ENCODE measurements at places on chromosomes 12 and 14.

DNA sequence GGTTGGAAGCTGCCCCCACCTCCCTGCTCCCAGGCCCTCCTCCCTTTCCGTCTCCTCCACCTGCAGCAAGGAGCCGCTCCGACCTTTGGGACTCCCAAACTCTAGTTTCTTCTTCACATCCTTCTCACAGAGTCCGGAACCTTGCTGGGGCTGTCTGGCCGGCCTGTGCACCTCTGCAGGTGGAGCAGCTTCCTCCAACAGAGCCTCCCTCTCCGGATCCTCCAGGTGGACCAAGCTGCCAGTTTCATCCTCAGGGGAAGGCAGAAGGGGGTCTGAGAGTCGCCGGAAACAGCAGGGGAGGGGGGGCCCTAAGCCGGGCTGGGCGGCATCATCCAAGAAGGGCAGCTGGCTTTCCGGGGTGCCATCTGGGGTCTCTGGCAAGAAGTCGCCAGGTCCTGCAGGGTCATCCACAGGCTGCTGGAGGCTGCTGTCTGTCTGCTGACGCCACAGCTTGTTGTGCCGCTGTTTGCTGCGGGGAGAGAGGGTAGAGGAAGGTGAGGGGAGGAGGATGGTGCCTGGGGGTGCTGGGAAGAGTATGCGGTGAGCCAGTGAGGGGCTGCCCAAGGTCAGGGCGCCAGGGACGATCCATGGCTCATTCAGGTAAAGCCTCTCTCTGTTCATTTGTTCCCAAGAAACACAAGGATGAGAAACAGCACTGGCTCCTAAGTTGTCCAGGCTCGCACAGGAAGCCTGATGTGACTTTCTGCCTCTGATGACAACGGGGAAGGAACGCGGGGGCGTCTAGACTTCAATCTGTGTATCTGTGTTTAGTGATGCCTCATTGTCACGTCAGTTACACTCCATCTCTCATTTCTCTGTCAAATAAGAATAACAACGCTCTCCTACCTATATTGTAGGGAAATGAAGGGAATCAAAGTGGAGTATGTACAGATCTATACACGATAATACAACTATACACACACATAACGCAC is 61.3 kb upstream of the CORO1C start:
- no peak for DNase-seq

- no peak for DNase-seq
These were observed 450 bp downstream of the PRKAB1 start for GRCh38 chr12:119668324-119668841.

DNA sequence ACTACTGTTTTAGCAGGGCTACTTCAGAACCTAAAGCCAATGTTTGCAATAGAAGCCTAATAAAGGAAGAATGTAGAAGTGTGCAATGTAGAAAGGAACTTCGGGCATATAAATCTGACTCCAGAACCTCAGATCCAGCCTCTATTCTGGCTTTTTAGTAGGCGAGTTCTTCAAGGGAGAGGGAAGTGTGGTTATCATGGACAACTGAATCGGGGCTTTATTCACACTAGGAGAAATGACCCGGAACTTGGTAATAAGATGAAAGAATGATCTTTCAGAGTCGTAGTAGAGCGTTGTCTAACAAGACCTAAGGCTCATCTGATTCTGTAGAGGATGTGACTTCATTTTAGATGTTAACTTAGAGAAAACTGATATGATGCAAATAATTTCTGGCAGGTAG is 72.9 kb downstream of the CRADD start:
- DNase-seq, result no peak

DNA sequence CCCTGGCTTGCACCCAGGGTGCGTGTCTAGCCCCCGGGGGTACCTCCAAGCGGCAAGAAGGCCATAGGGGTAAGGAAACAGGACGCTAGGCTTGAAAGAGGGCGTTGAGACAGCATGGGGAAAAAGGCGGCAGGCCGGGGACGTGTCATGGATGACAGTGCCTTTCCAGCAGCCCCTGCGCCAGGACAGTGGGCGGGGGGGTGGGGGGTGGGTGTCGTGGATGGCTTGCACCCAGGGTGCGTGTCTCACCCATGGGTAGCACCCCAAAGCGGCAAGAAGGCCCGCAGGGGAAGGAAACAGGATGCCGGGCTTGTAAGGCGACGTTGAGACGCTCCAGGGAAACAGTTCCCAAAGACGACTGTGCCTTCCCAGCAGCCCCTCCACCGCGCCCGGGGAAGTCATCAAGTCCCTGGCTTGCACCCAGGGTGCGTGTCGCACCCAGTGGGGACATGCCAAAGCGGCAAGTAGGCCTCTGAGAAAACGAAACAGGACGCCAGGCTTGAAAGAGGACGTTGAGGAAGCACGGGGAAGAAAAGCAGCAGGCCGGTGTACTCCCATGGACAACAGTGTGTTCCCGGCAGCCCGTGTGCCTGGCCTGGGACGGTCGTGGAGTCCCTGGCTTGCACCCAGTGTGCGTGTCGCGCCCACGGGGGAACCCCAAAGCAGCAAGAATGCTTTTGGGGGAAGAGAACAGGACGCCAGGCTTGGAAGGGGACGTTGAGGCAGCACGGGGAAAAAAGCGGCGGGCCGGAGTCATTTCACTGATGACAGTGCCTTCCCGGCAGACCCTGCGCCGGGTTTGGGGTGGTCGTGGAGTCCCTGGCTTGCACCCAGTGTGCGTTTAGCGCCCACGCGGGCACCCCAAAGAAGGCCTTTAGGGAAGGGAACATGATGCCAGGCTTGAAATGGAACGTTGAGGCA is 163.5 kb upstream of the ALG10B start:
- no peak for DNase-seq

DNA sequence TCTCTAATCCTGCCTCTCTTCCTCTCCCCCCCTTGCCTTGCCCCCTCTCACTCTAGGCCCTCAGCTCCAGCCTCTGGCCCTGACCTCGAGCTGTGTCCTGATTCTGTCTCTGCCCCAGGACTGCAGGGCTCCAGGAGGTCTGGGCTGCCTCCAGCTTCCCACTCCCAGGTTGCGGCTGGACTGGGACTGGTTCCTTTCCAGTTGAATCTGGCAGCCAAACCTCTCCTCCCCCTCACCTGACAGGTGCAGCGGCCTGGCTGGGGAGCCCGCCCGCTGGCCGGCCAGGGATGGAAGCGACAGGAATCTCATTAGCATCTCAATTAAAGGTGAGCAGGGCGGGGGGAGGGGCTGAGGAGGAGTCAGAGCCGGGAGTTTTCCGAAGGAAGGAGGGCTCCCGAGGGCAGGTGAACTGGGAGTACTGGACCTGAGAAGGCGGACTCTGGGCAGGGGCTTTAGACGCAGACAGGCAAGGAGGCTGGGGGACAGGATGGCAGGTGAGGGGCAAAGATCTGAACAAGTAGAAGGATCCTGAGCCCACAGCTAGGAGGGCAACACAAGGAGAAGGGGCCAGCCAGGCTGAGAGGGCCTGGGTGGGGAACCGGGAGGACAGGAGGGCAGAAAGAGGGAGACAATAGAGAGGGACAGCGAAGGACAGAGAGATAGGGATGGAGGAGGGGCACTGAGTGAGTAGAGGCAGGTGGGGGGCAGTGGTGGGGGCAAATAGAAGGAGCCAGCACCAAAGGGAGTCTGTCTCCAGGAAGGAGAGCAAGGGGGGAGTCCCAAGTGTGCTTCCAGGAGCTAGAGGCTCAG is at the start of gene SCNN1A:
Gene SCNN1A, minus strand, starts transcription at position 295 of the 810 bp plus-strand sequence. CDS start 780 bp downstream, outside the sequence.
- no peak for DNase-seq

DNA sequence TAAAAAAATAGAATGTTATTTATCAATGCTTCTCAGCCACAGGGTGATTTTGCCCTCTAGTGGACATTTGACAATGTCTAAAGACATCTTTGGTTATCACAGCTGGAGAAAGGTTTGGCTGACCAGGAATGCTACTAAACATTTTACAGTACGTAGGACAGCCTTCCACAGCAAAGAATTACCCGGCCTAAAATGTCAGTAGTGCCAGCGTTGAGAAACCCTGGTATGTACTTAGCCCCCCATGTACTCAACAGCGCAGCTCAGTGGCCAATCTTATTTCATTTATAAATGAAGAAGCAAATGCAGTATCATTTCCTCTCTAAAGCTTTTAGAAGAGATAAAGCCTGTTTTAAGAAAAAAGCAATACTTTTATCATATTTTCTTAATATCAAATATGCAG is 5.8 kb downstream of the MARK3 start:
- DNase-seq, result peak; percentile 44

DNA sequence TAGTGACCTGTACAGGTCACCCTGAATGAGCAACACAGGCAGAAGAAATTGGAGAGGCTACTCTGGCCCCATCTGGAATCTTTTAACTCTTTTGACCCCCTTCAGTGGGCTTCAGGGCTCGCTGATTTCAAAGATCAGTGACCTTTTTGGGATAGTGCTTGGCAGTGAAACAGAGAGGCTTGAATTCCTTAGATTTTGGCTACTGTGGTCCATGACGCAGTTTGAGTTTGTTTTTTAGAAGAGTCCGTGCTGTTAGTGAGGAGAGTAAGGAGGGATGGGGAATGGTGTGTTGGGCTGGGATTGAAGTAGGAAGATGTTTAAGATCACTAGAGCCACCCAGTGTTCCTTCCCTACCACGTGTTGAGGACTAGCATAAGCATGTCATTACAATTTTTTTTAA is 16.5 kb downstream of the TMEM30B start:
- DNase-seq, result no peak

GRCh38 chr12:111361717-111362576 is 6.9 kb downstream of the PHETA1 start:
- no peak for DNase-seq

GRCh38 chr12:108268397-108268796 is 70.7 kb downstream of the CMKLR1 start:
- DNase-seq, result no peak

GRCh38 chr12:120224304-120225199 is 23.6 kb upstream of the RPLP0 start:
- DNase-seq, result no peak

GRCh38 chr12:100995201-100995600 is 200.6 kb downstream of the ANO4 start:
- no peak for DNase-seq

DNA sequence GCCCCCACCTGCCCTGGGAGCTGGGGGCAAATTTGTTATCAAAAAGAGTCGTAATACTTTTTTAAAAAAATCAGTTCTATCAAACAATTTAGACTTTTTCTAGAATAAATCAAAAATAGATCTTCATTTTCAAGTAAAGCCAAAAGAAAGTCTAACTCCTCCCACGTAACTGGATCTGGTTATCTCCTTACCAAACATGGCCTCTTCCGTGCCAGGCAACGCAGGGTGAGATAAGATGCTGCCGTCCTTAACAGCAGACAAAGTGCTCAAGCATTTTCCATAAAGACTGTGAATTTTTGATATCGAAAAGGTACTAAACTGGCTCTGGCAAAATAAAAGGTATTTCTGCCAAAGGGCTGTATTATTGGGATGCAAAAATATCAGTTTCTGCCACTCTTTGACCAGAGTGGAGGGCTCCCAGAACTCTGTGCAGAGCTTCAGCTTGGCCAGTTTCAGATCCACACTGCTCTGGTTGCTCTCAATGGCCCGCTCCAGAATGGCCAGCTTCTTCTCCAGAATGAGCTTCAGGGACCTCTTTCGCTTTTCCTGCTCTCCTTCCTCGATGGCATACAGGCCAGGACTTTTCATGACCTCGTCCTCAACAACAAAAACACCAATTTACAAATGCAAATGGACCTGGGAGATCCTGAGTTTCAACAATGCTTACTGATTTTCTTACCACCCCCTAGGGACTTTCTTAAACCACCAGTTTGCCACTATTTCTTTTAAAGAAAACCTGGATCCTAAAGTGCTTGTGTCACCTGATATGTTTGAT is 29.0 kb downstream of the NRDE2 start:
- no peak for DNase-seq

DNA sequence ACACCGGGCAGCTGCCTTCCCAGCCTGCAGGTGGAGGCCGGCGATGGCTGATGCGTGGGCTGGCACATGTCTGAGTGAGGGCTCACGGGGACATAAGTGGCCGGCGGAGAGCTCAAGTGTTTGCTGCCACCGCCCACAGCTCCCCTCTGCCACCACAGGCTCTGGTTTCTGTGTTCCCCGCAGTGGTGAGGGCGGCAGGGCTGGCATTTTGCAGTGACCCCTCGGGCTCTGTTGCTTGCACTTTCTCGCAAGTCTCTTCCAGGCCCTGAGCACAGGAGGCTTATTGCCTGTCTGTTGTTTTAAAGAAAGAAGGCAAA is 271.0 kb upstream of the RTL1 start:
- no peak for DNase-seq

GRCh38 chr14:24986206-24986893 is 63.6 kb downstream of the STXBP6 start:
- DNase-seq, result no peak

- DNase-seq, result no peak
These were observed 702.7 kb downstream of the TMTC2 start for GRCh38 chr12:83389237-83389996.

DNA sequence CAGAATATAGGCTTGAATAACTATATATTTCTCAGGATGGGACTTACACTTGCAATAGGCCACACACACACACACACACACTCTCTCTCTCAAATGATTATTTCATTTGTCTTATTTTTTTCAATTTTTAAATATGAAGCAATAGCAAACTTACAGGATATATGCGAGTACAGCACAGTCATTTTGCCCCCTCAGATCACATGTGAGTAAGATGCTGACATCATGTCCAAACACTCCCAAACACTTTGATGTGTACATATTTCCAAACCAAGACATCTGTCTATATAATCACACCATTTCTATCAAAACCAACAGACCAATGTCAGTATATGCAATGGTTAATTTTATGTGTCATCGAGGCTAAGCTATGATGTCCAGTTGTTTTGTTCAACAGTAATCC is 1535.9 kb upstream of the FLRT2 start:
- no peak for DNase-seq

- no peak for DNase-seq
These were observed 214.7 kb downstream of the PDZRN4 start for GRCh38 chr12:41402801-41403200.

GRCh38 chr14:41397926-41398325 is 208.8 kb upstream of the LRFN5 start:
- no peak for DNase-seq

- no peak for DNase-seq
These were observed 22.2 kb upstream of the EDDM3A start for GRCh38 chr14:20723488-20723887.

All from AG09319 (cell line).